ENCODE measurements at places on chromosomes 5 and 9.

DNA sequence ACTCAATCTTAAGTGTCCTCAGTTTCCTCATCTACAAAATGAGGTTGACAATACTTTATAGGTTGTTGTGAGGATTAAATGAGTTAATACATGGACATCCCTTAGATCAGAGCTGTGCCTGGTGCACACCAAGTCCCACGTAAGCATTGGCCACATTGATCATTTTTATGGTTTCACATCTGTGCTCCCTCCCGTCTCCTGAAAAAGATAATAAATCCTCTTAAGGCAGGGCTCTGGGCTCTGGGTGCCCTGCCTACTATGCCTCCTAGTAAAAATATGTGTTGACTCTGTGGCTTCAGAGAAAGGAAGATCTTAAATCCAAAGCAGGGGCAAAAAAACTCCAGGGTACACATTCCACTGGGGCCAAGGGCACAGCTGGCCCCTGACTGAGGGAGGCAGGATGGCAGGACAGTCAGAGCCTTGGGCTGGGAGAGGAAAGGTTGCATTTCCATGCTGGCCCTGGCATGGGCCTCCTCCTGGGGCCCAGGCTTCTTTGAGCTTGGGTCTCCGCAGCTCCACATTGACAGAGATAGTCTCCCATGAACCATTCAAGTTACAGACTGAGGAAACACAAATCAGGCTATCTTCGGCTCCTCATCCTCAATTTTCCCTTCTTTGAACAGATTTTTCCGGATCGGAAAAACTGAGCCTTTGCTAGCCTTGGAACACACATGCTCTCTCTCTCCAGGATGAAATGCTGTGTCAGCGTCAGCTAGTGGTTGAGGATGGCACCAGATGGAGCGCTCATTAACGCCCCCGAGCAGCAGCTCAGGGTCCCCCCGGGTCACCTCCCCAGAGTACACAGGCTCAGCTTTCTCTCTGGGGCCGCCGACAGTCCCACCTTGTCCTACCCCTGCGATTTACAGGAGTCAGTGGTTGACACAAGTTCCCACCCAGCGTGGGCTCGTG, 22.4 kb upstream of the KIF12 start:
- DNase-seq: no peak

DNA sequence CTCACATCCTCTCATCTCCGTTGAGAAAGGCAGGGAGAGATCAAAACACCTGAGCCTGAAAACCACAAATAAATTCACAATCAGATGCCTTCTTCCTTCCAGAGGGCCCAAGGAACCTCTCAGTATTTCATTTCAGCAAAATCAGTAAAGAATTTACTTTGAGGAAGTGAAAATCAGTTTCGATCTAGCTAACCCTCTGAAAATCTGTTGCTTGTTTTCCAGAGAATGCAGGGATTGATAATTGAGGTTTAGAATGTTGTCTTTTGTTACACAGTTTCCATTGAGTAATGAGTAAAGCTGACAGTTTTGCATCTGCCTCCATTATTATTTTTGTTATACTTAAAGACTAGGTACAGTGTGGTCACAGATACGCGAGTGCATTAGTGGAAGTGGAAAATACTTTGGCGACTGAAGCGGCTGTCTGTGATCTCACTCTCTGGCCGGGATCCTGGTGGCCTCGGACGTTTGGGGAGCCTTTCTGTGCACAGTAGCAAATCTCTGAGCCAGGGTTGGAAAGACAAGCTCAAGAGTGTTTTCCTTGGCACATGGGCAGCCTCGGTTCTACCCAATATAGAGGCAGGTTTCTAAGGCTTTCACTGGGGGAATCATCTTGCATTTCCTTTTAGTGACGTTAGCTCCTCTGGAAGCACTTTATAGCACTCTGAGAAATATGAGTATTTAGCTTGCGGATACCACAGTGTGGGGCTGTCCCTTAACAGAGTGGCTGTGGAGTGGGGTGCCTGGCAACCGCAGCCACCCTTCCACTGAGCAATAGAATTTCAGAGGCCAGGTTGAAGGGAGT, 32.2 kb upstream of the ANGPTL2 start:
- DNase-seq: peak; percentile 44

DNA sequence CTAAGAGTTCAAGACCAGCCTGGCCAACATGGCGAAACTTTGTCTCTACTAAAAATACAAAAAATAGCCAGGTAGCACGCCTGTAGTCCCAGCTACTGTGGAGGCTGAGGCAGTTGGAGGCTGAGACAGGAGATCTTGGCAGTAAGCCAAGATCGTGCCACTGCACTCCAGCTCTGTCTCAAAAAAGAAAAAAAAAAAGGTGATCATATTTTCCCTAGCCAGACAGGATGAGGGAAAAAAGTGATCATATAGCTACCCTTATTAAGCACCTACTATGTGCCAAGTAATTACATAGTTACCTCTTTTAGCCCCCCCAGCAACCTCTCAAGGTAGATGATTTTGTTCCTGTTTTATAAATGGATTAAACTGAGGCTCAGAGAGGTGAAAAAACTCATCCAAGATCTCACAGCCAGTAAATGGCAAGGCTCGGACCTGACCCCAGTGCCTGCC, 18.1 kb upstream of the RPL26L1 start:
- DNase-seq: no peak

- no peak for DNase-seq
These were observed 242.5 kb downstream of the ARRDC3 start for GRCh38 chr5:91140657-91141056.

DNA sequence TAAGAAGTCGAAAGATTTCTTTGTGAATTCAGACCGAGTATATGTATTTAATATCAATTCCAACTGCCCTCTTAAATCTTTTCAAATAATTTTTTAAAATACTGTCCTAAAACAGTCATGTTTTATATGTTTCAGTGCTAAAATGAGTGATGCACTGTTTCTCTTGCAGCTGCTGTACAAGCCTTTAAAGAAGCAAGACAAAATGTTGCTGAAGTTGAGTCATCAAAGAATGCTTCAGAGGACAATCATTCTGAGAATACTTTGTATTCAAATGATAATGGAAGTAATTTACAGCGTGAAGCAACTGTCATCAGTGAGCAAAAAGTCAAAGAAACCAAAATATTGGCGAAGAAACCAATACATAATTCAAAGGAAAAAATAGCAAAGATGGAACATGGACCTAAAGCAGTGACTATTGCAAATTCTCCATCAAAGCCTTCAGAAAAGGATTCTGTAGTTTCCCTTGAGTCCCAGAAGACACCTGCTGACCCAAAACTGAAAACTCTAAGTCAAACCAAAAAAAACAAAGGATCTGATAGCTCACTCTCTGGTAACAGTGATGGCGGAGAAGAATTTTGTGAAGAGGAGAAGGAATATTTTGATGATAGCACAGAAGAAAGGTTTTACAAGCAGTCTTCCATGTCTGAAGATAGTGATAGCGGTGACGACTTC, 58.0 kb downstream of the LOX start:
- no peak for DNase-seq

GRCh38 chr9:117435630-117436261, 20.9 kb upstream of the ASTN2 start:
- no peak for DNase-seq

DNA sequence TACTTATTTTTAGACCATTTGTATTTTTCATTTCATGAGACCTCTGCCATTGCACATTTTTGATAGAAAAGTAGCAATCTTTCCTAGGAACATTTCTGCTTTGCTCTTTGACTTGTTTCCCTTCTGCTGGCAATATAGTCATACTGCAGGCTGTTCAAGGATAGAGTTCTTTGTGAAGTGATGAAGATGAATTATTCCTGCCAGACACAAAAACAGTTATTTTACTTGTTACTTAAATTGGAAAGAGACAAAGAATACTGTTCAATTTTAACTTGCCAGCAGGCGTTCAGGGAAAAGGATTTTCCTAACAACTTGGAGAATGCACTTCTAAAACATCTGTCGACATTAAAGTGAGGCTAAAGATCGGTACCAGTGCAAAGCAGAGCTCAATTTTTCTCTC, 251.7 kb upstream of the ACTBL2 start:
- DNase-seq: no peak

GRCh38 chr5:138722544-138723177, 30.6 kb upstream of the CTNNA1 start:
- no peak for DNase-seq

GRCh38 chr9:99859243-99859980, 37.7 kb downstream of the NR4A3 start:
- no peak for DNase-seq

DNA sequence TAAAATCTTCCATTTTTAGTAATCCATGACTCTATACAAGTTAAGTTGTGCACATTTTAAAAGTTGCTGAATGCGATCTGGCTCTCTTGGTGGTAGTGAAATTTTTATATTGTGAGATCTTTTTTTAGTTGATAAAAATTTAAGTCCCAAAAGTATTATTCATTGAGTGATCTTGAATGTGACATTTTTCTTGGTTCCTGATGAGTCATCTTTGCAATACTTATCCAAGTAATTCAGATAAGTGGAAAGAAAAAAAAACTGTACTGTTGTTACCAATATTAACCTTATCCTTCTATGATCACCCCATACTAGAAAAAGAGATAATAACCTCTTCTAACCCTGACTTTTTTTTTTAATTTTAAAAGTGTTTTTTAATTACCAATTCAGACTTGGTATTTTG, 601.3 kb downstream of the PSAT1 start:
- DNase-seq: no peak

DNA sequence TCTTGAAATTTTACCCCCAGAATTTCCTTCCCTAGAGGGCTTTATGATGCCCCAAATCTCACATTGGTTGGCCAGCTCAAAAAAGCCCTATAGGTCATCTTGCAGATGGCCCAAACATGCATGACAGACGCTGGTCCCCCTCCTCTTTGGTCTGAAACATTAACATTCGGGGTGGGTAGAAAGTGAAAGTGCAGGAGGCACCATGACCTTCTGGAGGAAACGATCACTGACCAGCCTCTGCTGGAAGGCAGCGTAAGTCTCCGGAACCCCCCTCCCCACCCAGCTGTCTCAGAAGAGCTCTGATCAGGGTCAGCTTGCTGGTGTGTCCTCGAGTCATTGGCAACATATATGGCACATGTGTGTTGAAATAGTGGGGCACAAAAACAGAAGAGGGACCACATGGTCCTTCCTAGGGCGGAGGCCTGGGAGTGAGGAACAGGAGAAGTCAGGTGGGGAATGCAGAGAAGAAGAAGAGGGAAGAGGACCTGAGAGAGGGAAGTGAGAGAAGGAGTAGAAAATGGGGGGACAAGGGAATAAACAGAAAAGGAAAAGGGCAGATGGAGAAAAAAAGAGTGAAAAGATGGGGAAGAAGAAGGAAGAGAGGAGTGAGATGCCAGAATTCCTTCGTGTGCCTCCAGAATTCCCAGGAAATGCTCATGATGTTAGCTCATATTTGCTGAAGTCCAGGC, 46.2 kb downstream of the IL31RA start:
- no peak for DNase-seq

DNA sequence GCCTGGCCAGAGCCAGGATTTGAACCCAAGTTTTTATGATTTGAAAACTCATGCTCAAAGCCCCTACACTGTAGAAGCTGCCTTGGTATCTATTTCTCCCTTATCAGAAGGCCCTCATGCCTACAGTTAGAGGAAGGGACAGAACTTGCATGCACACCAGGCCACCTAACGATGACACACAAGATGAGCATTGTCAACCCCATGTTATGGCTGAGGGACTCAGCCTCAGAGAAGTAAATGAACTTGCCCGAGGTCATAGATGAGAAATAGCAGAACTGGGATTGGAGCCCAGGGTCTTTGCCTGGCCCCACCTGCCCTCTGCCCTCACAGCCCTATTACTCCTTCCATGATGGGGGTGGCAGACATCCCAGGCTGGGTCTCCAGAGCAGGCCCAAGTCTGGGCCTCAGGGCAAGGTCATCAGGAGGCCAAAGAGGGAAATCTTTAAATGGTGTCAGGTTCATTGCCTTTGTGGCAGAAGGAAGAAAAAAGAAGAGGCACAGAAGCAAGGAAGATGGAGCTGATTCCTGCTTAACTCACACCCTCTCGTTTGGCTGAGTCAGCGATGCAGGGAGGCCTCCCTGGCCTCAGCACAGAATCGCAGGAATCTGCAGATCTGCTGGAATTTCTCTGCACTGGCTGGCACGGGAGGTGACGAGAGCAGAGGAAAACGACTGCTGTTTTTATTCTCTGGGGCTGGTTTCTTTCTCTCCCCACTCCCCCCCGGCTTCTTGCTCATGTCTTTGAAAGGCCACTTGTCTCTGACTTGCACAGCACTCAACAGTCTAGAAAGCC, 20.6 kb upstream of the CRB2 start:
- DNase-seq: no peak

GRCh38 chr9:108417726-108418125, 438.1 kb downstream of the ACTL7B start:
- DNase-seq: no peak

- no peak for DNase-seq
These were observed 170.2 kb upstream of the FREM1 start for GRCh38 chr9:15080401-15080800.

DNA sequence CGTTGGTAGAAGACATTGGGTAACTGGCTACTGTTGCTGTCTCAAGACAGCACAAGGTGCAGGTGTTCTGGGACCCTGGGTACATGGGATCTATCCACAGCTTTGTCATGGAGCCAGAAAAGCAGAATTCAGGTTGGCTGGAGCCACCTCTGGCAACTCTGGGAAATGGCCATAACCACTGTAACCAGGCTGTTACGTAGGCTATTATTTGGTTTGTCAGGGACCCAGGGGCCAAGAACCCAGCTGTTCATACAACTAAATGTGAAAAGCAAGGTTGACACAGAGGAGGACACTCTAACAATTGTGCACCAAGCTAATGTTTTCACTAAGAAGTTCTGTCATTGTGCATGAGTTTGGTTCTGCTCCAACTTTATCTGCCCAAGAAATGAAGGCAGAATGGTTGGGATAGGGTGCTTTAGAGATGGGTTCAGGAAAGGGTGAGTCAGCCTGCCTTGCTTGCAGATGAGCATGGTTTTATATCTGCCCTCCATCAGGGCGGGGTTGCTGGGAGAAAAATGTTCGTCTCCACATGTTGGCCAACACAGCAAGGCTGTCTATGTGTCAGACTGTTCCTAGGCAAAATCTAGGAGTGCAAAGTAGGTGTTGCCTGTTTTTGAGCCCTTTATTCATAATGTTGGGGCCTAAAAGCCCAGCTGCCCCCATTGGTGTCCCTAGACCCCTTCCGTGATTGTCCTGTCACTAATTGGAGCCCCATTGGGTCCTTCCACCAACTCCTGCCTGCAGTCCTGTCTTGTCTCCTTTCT, 131.3 kb upstream of the DAP start:
- DNase-seq: no peak

- no peak for DNase-seq
These were observed 3.7 kb upstream of the NRARP start for GRCh38 chr9:137305798-137306065.
